ENCODE measurements at places on chromosomes 2 and 18.
A peak's percentile ranks its signal among the peaks of the same experiment; 100 is the strongest.

DNA sequence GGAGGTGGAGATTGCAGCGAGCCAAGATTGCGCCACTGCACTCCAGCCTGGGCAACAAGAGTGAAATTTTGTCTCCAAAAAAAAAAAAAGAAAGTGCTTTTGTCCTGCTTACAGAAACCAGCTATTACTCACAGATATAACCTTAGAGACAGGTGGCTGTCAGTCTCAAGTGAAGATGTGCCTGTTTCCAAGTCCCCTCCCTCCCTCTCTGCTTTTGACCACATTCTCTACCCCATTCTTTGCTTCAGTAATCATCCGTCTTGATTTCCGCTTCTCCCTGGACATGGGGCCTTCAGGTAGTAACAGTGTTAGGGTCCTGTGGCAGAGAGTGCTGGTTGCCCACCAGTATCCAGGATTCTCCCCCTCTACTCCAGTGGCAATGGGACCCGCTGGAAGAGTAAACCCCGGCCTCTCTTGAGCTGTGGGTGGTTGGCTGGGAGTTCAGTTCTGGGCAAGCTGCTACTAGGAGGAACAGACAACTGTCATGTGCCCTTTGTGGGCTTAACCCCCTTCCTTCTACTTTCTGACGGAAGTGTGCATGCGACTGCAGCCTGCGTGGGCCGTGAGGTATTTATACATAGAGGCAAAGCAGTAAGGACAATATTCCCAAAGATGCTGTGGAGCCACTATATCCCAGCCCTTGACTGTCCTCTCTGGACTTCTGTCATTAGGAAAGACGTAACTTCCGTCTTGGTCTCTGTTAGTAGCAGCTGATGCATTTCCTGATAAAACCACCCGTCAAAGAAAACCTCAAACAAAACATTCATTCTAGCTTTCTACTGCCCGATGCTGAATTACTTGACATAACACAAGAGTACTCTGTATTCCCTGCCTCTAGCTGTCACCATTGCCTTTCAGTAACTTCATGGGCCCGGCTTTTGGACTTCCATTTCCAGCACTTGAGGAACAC, 17.8 kb downstream of the PDCL3 start:
- DNase-seq = peak; percentile 74

DNA sequence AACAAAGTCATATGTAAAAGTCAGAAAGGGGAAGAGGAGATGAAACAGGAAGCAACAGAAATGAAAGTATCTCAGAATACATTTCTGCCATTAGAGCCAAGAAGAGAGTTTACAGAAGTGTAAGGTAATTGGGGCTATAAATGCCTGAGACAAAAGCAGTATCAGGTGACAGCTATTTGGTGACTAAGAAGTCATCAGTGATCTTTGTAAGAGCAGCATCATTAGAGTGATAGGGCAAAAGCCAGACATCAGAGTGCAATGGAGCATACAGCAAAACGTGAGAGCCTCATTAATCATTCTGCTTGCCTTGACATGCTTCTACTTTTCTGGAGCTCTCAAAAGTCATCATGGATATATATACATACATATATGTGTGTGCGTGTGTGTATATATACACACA, 804.7 kb upstream of the PIK3C3 start:
- DNase-seq = no peak

DNA sequence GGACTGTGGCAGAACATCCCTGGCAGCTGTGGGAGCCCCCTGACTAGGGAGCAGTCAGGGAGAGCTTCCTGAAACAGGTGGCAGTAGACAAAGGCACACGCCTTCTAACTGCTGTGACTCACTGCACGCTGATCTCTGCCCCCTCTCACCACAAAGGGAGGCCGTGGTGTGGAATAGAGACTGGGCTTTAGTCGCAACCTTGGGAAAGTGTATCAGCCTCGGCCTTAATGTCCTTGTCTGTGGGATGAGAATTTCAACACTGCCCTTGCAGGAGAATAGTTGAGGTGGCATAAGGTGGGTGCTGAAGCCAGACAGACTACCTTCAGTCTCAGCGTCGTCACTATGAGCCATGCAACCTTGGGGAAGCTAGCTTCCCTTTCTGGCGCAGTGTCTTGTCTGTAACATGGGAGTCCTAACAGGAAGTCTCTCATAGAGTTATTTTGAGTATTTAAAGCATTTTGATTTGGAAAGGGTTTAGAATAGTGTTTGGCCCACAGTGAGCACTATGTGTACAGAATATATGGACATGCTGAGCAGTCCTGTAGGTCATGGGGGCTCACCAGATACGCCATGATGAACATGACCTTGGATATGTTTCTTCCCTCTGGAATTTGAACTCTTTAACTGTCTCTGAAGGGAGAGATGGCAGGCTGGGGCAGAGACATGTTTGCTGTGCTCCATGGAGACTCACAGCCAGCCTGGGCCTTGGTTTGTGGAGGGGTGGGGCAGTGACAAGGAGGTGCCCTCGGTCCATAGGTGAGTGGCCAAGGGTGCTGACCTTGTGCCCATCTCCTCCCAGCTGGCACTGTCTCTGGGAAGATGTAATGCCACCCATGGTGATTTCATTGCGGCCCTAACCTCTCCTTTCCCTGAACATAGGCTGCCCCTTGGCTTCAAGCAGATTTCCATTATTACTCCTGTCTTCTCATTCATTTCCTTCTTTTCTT, 29.5 kb upstream of the SMAD7 start:
- DNase-seq = no peak

DNA sequence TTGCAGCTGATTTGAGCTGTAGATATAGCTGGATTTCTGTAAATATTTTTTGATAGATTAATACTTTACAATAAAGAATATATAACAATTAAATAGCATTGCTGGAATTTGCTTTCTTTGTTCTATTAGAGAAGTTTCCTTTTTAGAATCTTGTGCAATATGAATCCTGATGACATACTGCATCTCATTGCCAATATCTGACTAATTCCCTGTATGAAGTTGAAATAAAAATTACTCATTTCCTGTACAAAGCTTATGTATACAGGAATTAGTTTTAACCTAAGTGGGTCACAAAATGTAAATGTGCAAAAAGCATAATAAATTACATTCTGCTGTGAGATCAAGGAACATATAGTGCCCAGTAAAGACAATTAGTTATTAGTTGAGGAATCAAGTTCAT, 72.8 kb upstream of the TMEFF2 start:
- no peak for DNase-seq

DNA sequence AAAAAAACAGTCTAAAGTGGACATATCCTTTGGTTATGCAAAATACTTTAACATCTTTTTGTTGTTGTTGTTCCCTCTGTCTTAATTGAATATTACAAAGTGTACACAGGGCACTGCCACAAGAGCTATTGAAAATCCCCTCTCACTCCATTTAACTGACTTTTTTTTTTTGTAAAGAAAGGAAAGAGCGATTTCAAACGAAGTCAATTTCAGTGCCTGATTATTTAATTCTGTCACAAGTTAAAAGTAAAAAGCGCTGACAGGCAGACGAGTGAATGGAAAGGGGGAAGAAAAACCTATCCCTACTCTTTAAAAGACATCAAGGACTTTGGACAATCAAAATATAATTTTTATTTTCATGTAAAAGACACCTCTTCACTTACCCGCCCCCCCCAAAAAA, 1.9 kb downstream of the FIGN start:
- no peak for DNase-seq

- DNase-seq = no peak
These were observed 324.7 kb downstream of the SLC8A1 start for GRCh38 chr2:40127146-40127545.

GRCh38 chr2:60557486-60557864, 4.0 kb upstream of the BCL11A start:
- no peak for DNase-seq

- peak; percentile 13 for DNase-seq
These were observed 10.3 kb downstream of the DNAH6 start for GRCh38 chr2:84526562-84526961.

GRCh38 chr2:115606350-115606749, 1163.9 kb downstream of the DPP10 start:
- no peak for DNase-seq

DNA sequence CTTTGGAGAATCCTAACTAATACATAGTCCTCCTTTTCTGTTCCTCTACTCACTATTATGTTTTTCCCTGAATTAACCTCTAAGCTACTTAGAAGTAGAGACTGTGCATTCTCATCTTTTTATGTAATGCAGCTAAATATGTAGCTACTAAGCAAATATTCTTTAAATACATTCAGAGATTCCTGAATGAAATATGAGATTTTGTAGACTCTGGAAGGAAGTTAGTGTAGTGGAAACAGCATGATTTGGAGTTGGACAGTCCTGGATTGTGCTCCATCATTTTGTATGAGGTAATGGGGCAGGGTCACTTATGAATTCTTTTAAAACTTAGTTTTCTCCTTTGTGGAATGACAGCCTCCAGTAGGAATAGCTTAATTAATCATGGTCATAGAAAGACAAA, 24.7 kb upstream of the NT5C1B start:
- no peak for DNase-seq

DNA sequence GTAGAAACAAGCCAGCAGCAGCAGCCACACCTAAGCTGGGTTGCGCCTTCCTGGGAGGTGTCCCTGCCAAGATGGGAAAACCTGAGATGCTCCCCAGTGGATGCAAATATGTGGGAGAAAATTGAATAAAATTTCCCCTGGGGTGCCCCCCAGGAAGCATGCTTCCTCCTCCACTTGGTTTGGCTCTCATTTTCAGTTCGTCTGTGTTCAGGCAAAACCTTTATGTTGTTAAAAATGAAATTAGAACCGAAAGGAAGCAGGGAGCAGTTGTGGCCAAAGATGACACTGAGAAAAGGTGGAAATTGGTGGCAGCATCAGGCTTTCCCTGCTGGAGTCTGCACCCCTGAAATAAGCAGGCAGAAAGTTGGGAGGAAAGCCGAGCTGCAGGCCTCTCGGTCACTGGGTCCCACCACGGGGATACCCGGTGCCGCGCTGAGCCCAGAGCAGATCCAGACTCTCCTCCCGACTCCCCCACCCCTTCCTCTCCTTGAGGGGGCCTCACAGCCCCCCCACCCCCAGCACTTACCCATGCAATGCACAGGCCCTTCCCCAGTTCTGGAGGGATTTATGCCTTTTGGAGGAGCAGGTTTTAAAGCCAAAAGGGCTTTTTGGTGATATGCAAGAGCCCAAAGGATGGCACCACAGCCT, 267.7 kb upstream of the SPRED2 start:
- no peak for DNase-seq

- no peak for DNase-seq
These were observed 129.3 kb upstream of the CTAGE1 start for GRCh38 chr18:22546905-22547570.

DNA sequence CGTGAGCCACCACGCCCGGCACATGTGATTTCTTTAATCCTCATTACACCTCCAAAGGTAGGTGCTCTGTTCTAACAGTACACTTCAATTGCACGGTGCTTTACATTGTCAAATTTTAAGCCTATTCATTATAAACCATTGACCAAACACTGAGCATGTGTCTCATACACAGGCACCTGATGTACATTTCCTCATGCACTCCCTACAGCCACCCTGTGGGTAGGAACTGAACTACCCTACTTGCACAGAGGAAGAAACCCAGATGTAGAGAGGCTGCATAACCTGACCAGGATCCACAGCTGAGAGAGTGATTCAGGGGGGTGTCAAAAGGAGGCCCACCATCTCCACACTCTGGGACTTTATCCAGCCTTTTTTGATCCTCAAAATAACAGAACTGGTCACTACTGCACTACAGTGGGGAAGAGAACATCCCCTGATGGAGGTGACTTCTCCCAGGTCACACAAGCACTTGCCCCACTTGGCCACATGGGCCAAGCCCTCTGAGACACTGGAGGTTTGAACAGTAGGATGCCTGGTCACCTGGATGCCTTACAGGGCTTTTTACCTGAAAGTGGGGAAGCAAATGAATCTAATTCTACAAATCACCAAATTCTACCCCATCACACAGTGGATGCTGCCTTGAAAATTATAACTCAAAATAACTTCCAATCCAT, 6.9 kb upstream of the DPYSL5 start:
- DNase-seq = no peak

DNA sequence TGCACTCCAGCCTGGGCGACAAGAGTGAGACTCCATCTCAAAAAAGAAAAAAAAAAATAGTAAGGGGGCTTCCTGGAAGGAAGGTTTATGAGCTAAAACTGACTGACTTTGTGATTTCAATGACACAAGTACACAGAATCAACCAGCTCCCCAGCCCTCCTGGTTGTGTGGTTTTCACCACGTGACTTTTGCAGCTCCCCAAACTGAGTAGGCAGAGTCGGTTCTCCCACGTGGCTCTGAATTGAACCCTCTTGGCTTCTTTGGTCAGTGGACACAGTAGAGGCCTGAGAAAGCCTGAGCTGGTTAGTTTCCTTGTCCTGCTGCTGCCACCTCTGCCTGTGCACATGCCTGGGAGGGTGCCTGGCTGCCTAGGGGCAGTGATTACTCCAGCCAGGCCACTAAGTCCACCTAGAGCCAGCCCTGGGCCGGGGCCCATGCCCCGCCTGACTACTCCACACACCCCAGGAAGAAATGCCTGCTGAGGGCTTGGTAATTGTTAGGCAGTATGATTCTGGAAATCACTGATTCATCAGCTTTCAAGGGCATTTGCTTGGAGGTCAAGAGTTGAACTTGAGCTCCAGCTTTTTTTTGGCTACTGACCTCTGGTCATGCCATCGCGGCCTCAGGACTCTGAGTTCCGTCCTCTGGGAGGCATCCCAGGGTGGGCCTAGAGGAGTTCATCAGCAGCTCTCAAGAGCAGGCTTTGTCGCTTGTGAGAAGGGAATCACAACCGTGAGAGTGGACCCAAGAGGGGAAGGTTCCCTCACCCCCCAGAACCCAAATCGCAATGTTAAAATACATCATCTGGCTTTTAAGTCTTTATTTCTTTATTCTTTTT, 431.9 kb upstream of the HS6ST1 start:
- DNase-seq = no peak

DNA sequence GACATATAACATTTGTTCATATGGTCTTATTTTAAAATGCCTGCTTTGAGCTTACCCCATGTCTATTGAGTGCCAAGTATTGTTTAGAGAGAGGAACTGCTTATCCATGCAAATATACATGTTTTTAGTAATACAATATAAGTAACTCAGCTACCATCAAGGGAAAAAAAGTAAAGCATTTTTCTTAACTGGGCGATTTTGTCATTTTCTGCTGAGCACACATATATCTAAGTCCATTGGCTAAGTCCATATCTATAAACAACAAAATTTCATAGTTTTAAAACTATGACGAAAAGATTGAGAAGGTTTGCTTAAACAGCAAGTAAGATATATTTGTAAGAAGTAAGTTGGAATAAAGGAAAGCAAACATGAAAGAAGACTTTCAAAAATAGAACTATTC, 82.7 kb downstream of the CALCRL start:
- no peak for DNase-seq

DNA sequence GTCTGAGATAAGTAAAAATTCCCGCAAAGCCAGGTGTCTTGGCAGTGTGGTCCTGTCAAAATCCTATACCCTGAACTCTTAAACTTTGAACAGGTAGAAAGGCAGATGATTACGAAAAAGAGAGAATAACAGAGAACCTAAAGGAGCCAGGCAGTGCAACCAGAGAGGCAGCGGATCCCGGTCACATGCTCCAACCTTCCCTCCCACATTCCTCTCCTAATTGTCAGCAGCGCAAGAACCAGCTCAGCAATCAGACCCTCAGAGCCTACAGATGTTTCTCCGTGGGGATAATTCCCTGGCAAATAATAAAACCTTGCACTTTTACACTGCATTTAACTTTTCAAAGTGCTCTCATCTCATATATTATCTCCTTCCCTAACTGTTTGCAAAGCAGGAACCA, 124.8 kb downstream of the EPHA4 start:
- no peak for DNase-seq

Measured in CD4-positive, alpha-beta T cell treated with Interleukin-10 for 1 hour (primary cell).